ENCODE measurements at places on chromosomes 2 and 18. TPM values are rescaled to one million over a fixed set of nuclear protein-coding genes. Genes with fewer than 3 reads are reported as not detected.

Gene DIS3L2
- 24.5 TPM for total RNA-seq

Gene ERBB4
- total RNA-seq = under 0.01 TPM

DNA sequence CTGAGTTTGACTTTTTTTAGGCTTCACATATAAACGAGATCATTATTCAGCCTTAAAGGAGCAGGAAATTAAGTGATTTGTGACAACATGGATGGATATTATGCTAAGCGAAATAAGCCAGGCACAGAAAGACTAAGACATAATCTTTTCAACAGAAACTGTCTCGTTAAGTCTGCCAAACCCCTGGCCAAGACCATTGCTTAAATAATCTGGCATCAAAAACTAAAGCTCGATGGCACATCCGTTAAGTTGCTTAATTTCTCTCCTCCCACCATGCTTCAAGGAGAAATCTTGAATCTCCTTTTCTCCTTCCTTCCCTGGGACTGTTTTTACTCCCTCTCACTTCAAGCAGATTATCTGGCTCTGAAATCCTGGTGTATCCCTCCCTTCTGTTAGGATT lies 140.3 kb downstream of the GALNT14 start:
- no peak for DNase-seq

Gene PROC
- total RNA-seq = 0.58 TPM

DNA sequence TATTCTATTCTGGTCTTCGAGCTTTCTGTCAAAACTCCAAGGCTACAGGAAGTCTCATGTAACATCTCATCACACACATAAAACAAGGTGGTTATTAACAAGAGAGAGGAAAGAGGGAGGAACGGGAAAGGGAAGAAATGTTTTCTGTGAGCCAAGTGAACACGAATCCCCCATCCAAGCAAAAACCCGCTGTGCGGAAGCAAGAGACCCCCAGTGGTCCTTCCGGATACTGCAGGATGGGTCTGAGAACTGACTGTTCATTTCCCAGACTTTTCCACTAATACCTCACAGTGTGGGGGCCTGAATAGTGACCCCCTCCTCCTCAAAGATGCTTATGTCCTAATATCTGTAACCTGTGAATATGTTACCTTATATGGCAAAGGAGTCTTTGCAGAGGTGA lies 19.0 kb upstream of the DIPK1C start:
- DNase-seq = peak; percentile 21

DNA sequence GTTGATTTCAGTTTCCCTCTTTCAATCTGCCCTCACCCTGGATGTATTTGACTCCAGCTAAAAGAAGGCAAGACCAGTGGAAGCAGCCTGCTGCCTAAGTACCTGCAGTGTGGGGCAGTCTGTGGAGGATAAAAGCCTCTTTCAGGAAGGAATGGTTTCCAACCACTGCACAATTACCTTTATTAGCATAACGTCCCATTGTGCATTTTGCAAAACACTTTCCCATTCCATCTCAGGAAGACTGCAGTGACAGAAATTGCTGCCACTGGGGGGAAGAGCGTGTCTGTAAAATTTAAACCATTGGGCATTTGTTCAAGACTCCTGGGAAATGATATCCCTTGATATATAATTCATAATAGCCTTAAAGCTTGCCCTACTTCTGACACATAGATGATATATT lies 26.2 kb downstream of the CYRIA start:
- DNase-seq = no peak

Gene IL1RL1
- total RNA-seq = 4.9 TPM

- DNase-seq = peak; percentile 90
Observed at GRCh38 chr2:180657054-180657453, 323.4 kb upstream of the UBE2E3 start.

DNA sequence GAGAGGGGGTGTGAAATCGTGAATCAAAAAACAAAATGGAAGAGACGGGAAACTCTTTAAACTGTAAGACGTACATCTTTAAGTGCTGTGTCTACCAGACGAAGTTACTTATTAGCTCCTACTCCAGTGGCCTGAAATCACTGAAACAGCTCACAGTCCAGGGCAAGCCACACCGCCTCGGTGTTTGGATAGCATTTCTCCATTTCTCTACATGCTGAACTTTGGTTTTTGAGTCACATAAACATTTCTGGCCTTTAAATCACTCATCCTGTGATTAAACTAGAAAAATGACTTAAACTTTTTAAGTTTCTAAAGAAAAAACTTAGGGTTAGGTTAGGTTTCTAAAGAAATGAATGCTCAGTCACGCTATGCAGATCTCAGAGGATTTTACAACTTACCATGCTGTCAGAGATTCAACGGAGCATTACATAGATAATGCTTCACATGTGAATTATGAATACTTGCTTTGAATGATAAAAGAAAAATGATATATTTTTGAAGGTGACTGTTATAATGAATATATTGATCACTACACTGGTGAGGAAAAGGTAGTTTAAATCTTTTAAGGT lies 138.4 kb downstream of the MBP start:
- no peak for DNase-seq

GRCh38 chr2:182784777-182785176 lies 68.7 kb downstream of the DNAJC10 start:
- peak; percentile 61 for DNase-seq

Gene CXCR1
- total RNA-seq = not detected

Gene CDH19
- total RNA-seq = 0.11 TPM

GRCh38 chr18:79283131-79283810 lies 112.5 kb upstream of the NFATC1 start:
- no peak for DNase-seq

- DNase-seq = no peak
Observed at GRCh38 chr2:144826105-144826504, 306.2 kb upstream of the ZEB2 start.

- no peak for DNase-seq
Observed at GRCh38 chr2:69612200-69612599, 31.3 kb downstream of the AAK1 start.

GRCh38 chr2:33342705-33343104 lies 133.7 kb upstream of the RASGRP3 start:
- DNase-seq = no peak

Gene SNRPD1
- total RNA-seq = 82.2 TPM

GRCh38 chr2:238173692-238174091 lies 14.9 kb downstream of the ERFE start:
- no peak for DNase-seq

GRCh38 chr2:64685430-64685829 lies 31.7 kb upstream of the SERTAD2 start:
- DNase-seq = peak; percentile 50

- no peak for DNase-seq
Observed at GRCh38 chr2:207770602-207771404, 1.1 kb upstream of the FZD5 start.

DNA sequence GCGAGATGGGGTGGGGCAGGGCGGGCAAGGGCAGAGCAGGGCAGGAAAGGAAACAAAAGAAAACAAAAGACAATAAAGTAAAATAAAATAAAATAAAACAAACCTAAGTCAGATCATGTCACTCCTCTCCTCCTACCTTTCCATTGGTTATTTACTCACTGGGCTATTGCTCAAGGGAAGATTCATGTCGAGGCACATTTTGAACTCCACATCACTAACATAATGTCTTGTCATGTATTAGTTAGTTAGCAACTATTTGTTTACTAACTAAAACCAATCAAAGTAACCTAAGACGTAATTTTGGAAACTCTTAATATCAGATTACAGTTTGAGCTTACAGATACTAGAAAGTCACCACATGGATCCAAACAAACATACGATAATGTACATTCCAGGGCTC lies 2.2 kb downstream of the C1D start:
- DNase-seq = no peak

Gene SCTR
- not detected for total RNA-seq

GRCh38 chr2:30204281-30204680 lies 27.1 kb upstream of the LBH start:
- DNase-seq = no peak

GRCh38 chr18:59672235-59672711 lies 24.9 kb downstream of the CCBE1 start:
- no peak for DNase-seq

- DNase-seq = no peak
Observed at GRCh38 chr2:8849327-8849726, 11.9 kb upstream of the KIDINS220 start.

GRCh38 chr2:39932198-39932597 lies 153.1 kb upstream of the THUMPD2 start:
- DNase-seq = peak; percentile 39

DNA sequence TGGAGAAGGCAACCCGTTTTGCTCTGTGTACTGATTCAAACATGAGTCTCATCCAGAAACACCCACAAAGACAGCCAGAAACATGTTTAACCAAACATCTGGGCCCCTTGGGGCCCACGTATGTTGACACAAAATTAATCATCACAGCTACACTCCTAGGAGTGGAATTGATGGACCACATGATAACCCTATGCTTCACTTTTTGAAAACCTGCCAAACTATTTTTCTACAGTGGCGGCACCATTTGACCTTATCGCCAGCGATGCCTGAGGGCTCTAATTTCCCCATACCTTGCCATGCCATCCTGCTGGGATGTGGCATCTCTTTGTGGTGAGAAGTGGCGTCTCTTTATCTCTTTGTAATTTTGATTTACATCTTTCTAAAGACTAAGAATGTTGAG lies 38.5 kb downstream of the PSMG2 start:
- DNase-seq = peak; percentile 99

DNA sequence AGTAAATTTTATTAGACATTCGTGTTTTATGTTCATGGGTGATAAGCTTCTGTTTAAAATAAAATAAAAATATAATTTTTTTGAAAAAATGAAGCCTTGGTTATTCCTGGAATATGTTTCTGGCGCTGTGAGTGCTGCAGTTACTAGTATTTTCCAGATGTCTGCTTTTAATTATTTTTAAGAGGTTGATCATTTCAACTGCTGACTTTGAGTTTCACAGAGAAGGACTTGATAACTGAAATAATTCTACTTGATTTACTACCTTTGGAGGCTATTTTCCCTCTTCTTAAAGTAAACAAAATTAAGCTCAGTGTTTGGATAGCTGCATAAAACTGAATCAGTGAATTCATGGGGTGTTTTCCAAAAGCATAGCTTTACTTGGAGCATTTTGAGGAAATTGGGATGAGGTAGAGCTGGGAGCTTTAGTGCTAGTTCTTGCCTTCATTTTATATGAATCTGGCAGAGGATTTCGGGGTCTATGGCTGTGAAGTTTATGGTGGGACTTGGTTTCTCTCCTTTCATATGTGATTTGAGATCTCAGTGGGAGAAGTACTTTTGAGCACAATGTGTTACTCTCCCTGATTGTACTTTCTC lies 666.5 kb downstream of the DCDC2C start:
- DNase-seq = no peak

DNA sequence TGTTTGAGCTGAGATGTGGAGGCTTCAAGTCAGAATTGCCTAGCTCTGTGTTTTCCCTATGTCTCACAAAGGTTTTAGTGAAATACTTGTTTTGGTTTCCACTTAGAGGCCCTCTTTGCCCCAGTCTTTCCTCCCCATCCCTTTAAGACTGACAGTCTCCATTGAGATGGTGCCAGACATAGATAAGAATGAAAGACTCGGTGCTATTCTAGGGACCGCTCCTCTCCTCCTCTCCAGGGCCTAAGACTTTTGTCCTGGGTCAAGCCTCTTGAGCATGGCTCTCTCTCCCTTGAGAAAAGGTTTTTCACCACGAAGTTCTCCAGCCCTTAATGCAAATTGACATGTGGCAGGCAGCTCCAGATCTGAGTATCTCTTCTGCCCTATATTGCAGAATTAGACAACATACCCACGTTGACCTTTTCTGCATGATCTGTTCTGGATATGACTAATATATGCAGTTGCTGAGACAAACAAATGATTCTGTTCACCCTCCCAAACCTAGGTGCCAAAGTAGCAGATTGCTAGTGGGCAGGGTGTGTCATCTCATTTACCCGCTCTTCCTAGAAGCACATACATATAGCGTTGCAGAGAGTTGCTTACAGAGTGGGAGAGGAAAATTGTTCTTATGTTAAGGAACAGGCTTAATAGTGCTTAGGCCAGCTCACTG lies 47.5 kb upstream of the ACSL3 start:
- peak; percentile 76 for DNase-seq

Gene EGR4
- not detected for total RNA-seq

GRCh38 chr2:149648282-149649030 lies 60.9 kb upstream of the MMADHC start:
- peak; percentile 88 for DNase-seq

GRCh38 chr2:173926875-173927274 lies 38.3 kb downstream of the SP3 start:
- no peak for DNase-seq

DNA sequence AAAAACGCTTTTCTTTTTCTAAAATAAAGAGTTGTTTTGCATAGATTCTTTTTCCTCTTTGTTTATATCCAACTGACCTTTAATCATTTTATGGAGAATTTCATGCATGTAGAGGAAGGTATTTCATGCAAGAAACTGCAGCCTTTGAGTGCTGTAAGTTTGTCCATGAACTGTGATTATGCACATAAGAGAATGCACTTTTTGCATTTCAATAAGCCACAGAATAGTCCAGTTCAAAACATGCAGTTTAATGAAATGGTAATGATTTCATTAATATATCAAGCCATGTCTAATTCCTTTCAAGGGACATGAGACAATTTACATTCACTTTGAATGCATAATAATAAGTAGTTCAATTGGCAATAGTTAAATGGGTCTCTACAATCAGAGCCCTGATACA lies 386.3 kb downstream of the LRATD1 start:
- DNase-seq = no peak

Gene MDH1B
- 0.23 TPM for total RNA-seq

GRCh38 chr18:41128126-41128525 lies 826.9 kb upstream of the PIK3C3 start:
- DNase-seq = no peak

- no peak for DNase-seq
Observed at GRCh38 chr2:205696927-205697441, 14.7 kb downstream of the NRP2 start.

GRCh38 chr2:234754126-234754525 lies 197.7 kb upstream of the SH3BP4 start:
- DNase-seq = no peak

GRCh38 chr2:39468579-39469451 lies 31.7 kb upstream of the MAP4K3 start:
- no peak for DNase-seq

GRCh38 chr2:144163592-144163991 lies 356.3 kb downstream of the ZEB2 start:
- DNase-seq = no peak

- no peak for DNase-seq
Observed at GRCh38 chr2:108960006-108960405, 29.0 kb downstream of the EDAR start.
